GM20000 (cell line): ENCODE measurements at places on chromosomes 13 and 19.

- DNase-seq, result no peak
Observed at GRCh38 chr13:22031702-22032286, 360.9 kb downstream of the FGF9 start.

DNA sequence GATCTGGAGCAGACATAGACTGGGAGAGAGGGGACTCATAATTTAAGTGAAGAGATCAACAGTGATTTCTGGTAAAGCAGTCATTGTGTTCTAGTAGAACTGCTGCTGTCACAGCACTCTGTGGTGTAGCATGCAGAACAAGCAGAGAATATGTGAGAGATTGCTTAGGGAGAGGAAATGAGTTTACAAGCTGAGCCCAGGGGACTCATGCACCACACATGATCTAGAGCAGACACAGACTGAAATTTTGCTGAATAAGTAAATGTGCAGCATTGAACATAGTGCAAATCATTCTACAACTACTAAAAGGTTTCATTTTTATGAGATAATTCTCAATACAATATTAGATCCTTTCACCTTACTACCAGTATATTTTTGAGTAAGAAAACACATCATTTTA, 125.7 kb downstream of the MYO16 start:
- DNase-seq, result no peak

DNA sequence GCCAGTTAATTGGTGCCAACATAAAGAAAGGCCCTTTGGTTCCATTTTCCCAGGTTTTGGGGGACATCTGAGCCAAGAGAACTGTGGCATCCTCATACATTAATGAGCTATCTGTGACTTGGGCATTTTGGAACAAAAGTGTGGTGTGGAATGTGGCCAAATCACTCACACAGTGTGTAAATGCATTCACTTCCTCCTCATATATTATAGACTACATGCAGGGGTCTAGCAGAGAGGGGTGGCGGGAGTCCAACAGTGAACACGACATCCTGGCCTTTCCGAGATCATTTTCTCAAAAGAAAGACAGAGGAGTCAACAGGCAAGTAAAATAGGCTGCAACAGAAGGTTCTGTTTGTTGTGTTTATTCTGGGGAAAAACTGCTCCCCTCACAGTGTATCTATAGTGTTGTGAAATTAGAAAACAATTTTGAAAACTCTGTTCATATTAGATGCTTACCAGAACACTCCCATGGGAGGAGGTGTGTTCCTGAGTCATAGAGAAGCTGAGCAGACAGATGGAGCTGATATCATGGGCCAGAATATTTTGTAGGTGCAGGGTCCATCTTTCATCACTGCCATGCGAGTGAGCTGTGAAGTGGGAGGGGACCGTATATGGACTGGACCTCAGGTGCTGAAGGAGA, 36.9 kb downstream of the PABPC3 start:
- no peak for DNase-seq

DNA sequence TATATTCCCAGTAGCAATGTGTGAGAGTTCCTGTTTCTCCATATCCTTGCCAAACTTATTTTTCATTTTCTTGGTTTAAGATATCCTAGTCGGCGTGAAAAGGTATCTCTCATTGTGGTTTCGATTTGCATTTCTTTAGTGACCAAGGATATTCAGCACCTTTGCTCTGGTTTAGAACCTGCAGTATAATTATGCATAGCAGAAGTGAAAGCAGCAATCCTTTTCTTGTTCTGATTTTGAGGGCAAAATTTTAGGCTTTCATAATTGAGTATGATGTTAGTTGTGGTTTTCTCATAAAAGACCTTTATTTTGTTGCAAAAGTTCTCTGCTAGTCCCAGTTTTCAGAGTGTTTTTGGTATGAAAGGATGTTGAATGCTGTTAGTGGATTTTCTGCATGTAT, 491.0 kb downstream of the FGF9 start:
- peak; percentile 24 for DNase-seq

GRCh38 chr19:6890938-6891337, 3.6 kb downstream of the ADGRE1 start:
- no peak for DNase-seq
